Effector memory CD4-positive, alpha-beta T cell (primary cell): ENCODE measurements at places on chromosomes 4 and X.

DNA sequence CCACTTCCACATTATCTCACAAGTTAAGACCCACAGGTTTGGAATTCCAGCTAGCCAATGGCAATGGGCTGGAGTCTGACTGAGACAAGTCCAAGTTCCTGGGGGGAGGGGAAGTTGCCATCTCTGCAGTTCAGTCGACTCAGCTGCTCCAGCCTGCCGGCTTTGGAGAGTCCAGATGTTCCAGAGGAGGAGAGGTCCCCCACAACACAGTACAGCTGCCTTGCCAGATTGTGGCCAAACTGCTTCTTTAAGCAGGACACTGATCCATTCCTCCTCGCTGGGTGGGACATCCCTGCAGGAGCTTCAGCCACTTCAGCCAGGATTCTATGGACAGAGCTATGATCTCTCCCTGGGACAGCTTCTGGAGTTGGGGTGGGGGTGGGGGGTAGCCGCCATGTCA lies 199.2 kb downstream of the EDA start:
- DNase-seq: no peak

GRCh38 chr4:184151988-184152485 lies 65.6 kb downstream of the ENPP6 start:
- no peak for DNase-seq

DNA sequence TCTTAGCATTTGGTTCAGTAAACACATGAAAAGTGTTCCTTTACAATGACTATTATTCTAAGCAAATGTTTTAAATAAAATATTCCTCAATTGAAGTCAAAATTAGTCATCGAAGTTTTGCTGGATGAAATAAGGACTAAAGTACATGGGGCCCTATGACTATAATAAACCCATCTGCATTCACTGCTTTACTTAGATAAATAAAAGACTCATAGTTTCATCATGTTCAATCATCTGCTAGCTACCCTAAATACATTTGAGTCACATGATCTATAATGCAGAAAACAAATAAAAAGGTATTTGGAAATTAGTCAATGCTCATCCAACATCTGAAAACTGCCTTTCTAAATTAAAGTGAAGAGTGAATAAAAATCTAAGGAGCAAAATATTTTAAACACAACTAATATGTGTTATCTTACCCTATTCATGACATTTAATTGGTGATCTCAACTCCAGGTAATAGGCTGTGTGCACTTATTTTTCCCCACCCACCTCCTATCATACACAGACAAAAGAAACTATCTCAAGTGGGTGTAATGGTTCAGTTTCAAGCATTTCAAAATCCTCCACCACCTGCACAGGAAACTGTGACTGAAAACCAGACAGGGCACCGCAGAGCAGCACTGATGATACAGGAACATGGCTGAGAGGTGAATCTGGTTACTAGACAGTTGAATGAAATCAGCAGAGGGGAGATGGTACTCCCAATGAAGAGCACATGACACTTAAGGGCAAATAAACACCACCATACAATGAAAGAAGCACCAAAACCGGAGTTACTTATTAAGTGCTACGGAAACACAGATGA lies 78.6 kb downstream of the CAMK2D start:
- DNase-seq: peak; percentile 29

DNA sequence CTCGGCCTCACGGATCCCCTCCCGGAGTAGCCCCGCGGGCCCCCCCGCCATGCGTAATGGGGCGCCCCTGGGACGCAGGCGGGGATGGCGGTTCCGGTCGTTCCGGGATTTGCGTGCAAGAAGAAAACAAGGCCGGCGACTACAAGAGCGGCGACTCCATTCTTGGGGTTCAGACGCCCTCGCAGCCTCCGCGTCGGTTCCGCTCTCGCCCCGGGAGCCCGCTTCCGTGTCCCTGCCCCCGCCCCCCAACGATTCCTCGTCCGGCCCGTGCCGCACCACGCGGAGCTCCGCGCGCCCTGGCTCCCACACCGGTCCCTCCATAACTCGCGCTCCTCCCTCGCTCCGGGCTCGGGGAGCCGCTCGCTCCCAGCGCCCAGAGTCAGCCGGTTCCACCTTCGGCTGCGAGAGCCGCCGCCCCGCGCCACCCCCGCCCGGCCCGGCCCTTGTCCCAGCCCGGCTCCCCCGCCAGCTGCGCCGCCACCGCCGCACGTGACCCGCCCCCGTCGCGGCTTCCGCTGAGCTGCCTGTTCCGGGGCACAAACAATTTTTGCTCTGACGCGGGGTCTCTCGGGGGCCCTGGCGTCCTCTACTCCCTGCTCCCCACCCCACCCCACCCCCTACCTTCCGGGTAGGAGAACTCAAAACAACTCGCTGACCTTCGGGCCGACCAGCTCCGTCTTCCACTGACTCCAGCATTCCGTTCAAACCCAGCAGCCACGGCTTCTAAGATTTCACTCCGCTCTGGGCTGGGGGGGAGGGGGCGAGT lies 78.8 kb upstream of the BCOR start:
- DNase-seq: peak; percentile 66

GRCh38 chrX:138683600-138683999 lies 27.9 kb downstream of the FGF13 start:
- no peak for DNase-seq

- no peak for DNase-seq
These were observed 160.8 kb upstream of the ANK2 start for GRCh38 chr4:112888622-112889021.

DNA sequence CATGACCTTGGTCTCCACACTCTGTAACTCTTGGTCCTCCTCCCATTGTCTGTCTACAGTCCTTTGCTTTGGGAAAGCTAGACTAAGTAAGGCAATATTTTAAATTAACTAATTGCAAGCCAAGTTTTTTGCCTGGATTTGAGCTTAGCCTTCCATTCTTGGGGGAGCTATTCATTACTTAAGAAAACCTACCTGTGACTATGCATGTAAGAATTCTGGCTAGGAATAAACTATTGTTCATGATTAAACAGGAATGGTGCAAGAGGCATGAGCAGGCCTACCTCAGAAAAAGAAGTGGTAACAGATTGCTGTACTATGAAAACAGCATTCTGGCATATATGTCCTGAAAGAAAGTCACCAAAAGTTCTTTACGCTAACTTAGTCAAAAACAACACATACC lies 309.4 kb downstream of the MAPK10 start:
- DNase-seq: no peak
